ENCODE measurements at places on chromosomes 2 and 18. TPM values are rescaled to one million over a fixed set of nuclear protein-coding genes. Genes with fewer than 3 reads are reported as not detected.

Gene NYAP2
- total RNA-seq, result not detected

Gene INHA
- not detected for total RNA-seq

Gene STPG4
- 0.13 TPM for total RNA-seq

Gene SLC4A3
- total RNA-seq, result 0.13 TPM

Gene CAPG
- total RNA-seq, result 26.0 TPM

Gene ARHGEF33
- total RNA-seq, result 0.14 TPM

Gene DOK6
- not detected for total RNA-seq

Gene PRKAG3
- not detected for total RNA-seq

Gene EMILIN1
- 9.8 TPM for total RNA-seq

Gene SP9
- total RNA-seq, result not detected

Gene SPP2
- not detected for total RNA-seq

Gene MAB21L4
- under 0.01 TPM for total RNA-seq

Gene MC5R
- not detected for total RNA-seq

Gene OTX1
- 0.27 TPM for total RNA-seq

Gene ASXL3
- 0.14 TPM for total RNA-seq
